Activated CD4-positive, alpha-beta T cell treated with anti-CD3 and anti-CD28 coated beads, Interleukin-2, amount 50 U/mL, for 1 hour (primary cell): ENCODE measurements at places on chromosomes 5 and 9.

DNA sequence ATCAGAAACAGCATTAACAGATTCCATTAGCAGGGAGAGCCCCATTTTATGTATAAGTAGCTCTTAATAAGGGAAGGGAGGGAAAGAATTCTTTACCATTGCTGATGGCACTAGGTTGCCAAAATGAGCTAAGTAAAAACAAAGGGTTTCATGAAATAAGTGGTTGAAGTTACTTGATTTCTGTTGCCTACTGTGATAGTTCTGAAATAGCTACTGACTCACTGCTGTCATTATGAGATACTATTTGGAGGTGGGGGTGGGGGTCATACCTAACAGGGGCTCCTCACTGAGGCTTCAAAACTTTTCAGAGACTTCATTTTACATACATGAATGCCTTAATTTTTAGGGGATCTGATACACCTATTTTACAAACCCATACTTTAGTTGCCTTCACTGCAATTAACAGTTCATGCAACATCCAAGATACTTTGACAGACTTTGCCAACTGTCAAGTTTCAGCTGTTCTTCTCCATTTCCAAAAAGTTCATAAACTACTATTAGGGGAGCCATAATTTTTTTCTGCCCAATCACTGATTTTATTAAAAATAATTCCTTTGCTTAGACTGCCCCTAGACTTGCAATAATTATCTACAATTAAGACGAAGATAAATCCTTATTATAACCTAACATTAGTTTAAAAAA lies 4.6 kb downstream of the HOMER1 start:
- DNase-seq: no peak

DNA sequence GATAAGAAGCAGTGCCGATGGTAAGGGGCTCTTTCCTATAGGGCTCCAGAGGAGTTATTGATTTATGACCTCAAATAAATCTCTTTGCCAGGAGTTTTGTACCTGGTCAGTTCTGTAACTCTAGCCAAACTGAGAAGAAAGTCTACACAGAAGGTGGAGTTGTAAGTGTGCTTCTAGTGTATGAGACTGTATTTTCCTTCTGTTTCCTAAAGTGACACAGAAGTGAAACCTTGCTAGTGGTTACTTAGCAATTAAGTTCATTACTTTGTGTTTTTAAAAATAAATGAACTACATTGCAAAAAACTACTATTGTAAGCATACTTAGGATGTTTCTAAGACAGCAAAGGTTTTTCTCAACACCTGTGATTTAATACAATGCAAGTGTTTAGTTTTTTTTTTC lies 48.7 kb upstream of the ACTBL2 start:
- DNase-seq: no peak

GRCh38 chr5:1537603-1538154 lies 13.9 kb upstream of the LPCAT1 start:
- no peak for DNase-seq

- DNase-seq: no peak
Observed at GRCh38 chr9:31715250-31715649, 669.2 kb upstream of the ACO1 start.

- no peak for DNase-seq
Observed at GRCh38 chr9:116059466-116059865, 94.1 kb upstream of the PAPPA start.

DNA sequence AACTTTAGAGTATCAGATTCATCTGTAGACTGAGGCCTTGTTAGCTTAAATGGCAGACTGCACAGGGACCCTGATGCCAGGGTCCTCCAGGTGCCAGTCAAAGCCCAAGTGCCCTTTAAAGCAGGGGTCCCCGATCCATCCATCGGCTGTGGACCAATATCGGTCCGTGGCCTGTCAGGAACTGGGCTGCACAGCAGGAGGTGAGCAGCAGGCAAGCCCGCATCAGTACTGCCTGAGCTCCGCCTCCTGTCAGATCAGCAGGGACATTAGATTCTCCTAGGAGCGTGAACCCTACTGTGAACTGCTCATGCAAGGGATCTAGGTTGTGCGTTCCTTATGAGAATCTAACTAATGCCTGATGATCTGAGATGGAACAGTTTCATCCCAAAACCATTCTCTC lies 403.4 kb downstream of the RAB3C start:
- DNase-seq: no peak

GRCh38 chr9:91698266-91698665 lies 251.8 kb downstream of the ROR2 start:
- no peak for DNase-seq

DNA sequence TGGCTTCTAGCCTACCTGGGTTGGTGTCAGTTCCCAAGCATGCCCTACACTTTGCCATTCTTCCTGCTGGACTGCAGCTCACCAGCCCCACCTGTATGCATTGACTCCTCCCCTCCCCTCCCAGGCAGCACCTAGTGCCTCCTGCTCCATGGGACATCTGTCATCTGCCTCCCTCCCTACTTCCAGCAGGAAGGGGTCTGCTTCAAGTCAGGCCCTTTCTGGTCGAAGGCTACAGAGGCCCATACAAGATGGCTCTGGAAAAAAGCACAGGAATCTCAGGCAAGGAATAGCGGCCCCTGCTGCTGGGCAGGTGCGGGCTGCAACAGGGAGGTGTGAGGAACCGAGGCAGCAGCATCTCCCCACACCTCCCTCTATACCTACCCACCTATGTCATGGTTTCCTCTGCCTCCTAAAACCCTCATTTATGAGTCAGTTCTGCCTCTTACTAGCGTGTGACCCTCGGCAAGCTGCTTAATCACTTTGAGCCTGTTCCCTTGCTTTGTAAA lies 19.7 kb downstream of the WWC1 start:
- DNase-seq: no peak

DNA sequence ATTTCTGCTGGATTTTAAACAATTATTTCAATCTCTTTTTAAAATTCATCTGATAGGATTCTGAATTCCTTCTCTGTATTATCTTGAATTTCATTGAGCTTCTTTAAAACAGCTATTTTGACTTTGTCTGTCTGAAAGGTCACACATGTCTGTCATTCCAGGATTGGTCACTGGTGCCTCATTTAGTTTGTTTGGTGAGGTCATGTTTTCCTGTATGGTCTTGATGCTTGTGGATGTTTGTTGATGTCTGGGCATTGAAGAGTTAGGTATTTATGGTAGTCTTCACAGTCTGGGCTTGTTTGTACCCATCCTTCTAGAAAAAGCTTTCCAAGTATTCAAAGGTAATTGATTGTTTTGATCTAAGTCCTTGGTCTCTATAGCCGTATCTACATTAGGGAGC lies 39.1 kb downstream of the DENND4C start:
- no peak for DNase-seq

GRCh38 chr5:142097681-142098080 lies 10.9 kb upstream of the NDFIP1 start:
- no peak for DNase-seq

DNA sequence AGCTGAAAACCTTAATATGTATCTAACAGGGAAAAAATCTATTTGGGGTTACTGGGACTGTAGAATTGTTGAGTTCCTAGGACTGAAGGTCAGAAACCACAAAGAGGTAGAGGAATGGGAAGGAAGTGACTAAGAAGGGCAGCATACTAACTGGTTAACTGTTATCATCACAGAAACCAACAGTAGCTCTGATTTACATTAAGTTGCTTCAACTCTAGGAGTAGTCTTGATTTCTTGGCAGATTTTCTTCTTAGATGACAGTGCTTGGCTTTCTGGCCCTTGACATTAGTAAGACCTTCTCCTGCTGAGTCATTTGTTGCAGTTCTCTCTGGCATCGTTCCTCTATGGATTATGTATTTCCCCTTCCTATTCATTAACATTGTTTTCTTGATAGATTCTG lies 116.1 kb upstream of the RASA1 start:
- DNase-seq: no peak

DNA sequence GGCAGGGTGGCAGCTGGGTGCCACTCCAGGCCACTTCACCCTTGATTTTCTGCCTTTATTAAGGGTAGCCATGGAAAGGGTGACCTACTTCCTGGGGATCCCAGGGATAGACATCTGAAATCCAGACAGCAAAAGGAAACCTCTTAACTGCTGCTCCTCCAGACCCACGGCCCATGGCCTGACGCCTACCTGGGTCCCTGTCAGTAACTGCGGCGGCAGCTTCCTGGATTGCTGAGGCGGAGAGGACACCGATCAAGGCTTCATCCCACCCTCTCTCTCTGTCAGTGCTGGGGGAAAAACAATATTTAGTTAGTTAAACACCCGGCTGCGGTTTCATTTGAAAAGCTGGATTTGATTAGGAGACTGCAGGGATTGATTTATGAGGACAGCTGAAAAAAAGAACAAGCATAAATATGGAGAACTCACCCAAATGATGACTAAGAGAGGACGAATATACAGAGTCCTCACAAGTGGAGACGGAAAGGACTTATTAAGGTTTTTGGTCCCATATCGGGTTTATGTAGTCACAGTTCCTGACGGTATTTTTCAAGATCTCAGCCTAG lies 158.7 kb upstream of the KLF4 start:
- DNase-seq: no peak
